HepG2 (cell line): ENCODE measurements at places on chromosomes 1 and 21. TPM values are rescaled to one million over a fixed set of nuclear protein-coding genes. Genes with fewer than 3 reads are reported as not detected.

The CAPN8 gene
- 0.20 TPM in 1 of 2 replicates, not detected in the other for total RNA-seq

The GRIK1 gene
- not detected in 2 replicates for total RNA-seq

The CORT gene
- 0.62 TPM in 1 of 2 replicates, not detected in the other for total RNA-seq

The MMP23B gene
- 0.75 and 1.0 TPM in 2 replicates for total RNA-seq

The SLC6A17 gene
- not detected in 2 replicates for total RNA-seq
